ENCODE measurements at places on chromosomes 6 and 20.

DNA sequence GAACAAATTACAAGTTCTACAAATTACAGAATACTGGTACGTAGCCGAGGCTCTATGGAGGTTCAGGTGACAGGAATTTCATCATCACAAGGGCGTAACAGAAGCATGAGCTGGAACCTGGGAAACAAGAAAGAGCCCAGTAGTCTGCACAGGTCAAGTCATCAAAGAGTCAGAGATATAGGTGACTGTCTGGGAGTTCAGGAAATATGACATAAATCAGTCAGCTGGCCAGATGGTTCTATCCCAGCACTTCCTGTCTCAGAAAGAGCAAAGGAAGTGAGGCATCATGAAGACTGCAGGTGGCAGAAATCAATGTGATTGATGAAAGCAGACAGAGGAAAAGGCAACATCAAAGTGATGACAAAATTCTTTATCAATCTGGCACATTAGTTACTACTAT is 23.3 kb downstream of the MYCT1 start:
- DNase-seq = no peak

- DNase-seq = no peak
These were observed 7.2 kb downstream of the NCOA7 start for GRCh38 chr6:125797886-125798444.

DNA sequence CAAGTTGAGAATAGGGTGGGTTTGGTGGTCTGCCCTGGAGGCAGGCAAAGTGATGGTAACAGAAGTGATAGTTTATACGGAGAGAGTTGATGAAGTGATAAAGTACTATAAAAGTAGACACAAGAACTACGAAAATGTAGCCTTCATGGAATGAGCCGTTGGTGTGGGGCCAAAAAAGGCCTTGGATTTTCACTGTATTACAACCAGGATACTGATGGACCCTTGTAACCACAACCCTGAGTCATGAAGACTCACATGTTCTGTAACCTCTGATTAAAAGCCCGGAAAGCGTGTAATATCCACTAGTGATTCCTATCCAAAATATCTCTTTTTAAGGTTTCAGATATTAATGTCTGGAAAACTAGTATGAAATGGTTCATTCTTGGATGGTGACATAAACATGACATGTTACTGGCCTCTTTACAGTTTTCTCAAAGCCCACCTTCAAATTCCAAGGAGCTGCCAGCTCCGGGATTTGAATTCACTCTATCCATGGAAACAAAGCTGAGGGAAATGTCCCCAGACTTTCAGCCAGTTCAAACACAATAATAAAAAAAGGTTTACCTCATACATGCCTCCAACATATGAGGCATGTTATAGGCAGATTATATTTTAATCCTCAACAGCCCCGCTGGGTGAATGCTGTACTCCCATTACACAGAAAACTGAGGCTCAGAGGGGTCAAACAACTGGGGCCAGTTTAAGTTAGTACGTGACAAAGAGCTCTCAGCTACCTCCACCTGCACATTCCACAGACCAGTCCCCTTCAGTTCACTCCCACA is 55.4 kb downstream of the MRPL14 start:
- DNase-seq = no peak

GRCh38 chr20:59214073-59214472 is 50.5 kb downstream of the ZNF831 start:
- DNase-seq = no peak

GRCh38 chr6:75546381-75546780 is 52.8 kb upstream of the FILIP1 start:
- no peak for DNase-seq
